Left ventricle myocardium inferior (tissue), 1 donor: ENCODE measurements at places on chromosomes 16 and 17. TPM values are rescaled to one million over a fixed set of nuclear protein-coding genes. Genes with fewer than 3 reads are reported as not detected.

DNA sequence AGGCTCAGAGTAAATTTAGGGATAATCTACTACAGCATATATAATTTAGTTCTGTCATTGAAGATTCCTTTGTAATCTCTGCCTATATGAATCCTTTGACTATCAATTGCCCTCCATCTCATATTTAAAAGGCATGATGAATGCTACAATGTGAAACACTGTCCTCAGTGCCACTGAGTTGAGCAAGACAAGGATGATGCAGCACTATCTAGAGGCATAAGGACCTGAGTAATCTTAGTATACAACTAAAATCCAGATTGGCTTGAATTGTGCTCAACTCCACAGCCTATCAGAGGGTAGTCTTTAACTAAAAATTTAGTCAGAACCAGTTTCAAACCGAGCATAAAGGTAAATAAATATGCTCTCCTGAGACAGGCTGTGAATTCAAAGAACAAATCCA, 11.6 kb upstream of the STRADA start:
- H3K36me3 ChIP-seq: peaks cover 99% of the 10 kb centered on the region
- no peaks in the 10 kb centered on the region for H3K27me3 ChIP-seq
- H3K27ac ChIP-seq: no peak overlapping the region
- DNase-seq: no peak
- H3K4me3 ChIP-seq: no peak overlapping the region

DNA sequence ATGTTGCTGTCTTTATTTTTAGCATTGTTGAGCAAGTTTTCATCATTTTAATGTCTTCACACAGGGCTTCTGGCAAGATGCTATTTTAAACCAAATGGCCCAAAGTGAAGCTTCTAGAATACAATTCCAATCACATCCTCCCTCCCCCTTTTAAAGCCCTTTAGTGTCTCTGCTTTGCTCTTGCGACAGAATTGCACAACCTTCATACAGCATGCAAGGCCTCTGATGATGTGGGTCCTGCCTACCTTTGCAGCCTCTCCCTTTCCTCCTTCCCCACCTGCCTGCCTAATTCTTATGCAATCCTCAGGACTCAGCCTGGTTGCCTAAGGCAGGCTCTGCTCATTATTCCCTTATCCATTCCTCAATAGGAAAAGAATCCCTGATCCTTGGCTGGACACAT, 381.7 kb downstream of the SLC39A11 start:
- no peak overlapping the region for H3K27ac ChIP-seq
- no peak overlapping the region for H3K4me3 ChIP-seq
- H3K4me1 ChIP-seq: no peaks in the 10 kb centered on the region
- DNase-seq: no peak

DNA sequence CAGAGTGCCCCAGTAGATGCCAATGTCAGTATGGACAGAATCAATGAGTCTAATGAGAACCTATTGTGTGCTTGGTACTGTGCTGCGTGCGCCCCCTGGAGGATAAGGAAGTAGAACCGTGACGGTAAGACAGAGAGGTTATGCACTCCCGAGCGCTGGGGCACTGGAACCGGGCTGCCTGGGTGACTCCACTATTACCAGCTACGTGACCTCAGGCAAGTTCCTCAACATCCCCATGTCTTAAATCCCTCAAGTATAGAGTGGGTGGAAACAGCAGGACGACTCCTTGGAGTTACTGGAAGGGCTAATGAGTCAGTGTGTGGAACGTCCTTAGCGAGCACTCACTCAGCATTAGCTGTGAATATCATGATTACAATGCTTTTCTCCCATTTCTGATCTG, 16.2 kb downstream of the CHST4 start:
- no peaks in the 10 kb centered on the region for H3K36me3 ChIP-seq
- H3K27ac ChIP-seq: no peak overlapping the region
- no peaks in the 10 kb centered on the region for H3K4me1 ChIP-seq
- H3K27me3 ChIP-seq: peaks cover 68% of the 10 kb centered on the region
- H3K4me3 ChIP-seq: no peak overlapping the region

GRCh38 chr16:13795131-13795530, 124.8 kb upstream of the ERCC4 start:
- H3K4me1 ChIP-seq: peaks cover 27% of the 10 kb centered on the region
- DNase-seq: no peak
- H3K27me3 ChIP-seq: peaks cover 8% of the 10 kb centered on the region
- peak overlapping the region; percentile 12 for H3K27ac ChIP-seq
- no peaks in the 10 kb centered on the region for H3K36me3 ChIP-seq

DNA sequence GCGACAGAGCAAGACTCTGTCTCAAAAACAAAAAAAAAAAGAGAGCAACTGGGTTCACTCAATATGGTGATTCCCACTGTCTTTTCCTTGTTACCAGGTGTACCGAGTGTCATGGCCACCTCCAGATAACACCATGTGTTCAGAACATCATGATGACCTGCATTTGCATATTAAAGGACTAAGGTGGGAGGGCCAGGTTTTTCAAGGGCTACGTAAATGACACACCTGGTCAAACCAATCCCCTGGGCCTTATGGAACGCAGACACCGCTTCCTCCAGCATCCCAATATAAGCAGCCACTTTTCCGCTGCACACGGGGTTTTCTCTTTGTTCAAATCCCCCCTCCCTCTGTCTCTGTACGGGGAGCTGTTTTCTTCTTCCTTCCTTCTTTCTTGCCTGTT, 29.3 kb downstream of the WSCD1 start:
- H3K27ac ChIP-seq: peak overlapping the region; percentile 83
- no peaks in the 10 kb centered on the region for H3K27me3 ChIP-seq
- no peak for DNase-seq
- H3K36me3 ChIP-seq: no peaks in the 10 kb centered on the region
- H3K4me1 ChIP-seq: peaks cover 33% of the 10 kb centered on the region

DNA sequence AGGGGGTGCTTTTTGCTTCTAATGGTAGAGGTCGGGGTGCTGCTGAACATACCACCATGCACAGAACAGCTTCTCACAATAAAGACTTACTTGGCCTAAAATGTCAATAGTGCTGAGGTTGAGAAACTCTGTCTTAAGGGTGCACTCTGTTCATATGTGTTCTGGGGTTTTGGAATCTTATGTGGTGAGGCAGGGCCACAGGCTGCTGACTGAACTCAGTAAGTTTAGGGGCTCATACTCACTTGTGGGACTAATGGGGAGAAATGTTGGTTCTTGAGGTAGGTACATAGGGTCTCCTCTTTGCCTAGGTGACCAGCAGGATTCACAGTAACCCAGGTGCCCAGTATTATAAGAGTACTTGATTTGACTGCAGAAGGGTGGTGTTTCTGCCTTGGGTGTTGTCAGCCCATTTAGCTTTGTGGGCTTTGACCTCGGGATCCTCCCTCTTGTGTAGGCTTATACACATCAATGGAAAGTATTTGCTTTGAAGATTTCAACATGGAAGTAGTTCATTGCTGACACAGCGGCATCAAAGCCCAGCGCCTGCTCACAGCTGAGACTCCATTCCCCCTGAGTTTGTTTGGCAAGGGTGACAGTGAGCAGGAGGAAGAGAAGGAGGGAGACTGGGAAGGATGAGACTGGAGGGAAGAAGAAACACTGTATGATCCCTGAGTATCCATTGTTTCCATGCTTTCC, 17.2 kb downstream of the SLC7A6 start:
- H3K27me3 ChIP-seq: no peaks in the 10 kb centered on the region
- H3K4me1 ChIP-seq: peaks cover 97% of the 10 kb centered on the region
- peak overlapping the region; percentile 87 for H3K27ac ChIP-seq
- DNase-seq: no peak
- peaks cover 19% of the 10 kb centered on the region for H3K36me3 ChIP-seq

DNA sequence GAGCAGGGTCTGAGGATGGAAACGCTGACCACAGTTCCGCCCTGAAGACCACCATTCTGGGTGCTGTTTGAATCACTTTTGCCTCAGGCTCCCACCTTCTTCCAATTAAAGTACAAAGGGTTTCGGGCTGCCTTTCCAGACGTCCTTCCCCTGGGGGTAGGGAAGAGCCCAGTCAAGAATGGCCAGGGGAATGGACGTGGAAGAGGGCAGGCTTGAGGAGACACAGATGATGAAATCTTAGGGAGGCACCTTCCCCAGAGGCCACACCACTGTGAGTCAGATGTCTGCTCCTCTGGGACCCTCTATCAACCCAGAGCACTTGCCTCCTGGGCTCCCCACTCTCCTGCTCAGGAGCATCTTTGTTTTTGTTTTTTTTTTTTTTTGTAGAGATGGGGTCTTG, 27.5 kb upstream of the MTSS2 start:
- H3K27ac ChIP-seq: no peak overlapping the region
- H3K36me3 ChIP-seq: no peaks in the 10 kb centered on the region
- H3K4me3 ChIP-seq: no peak overlapping the region
- no peaks in the 10 kb centered on the region for H3K27me3 ChIP-seq
- peaks cover 50% of the 10 kb centered on the region for H3K4me1 ChIP-seq

DNA sequence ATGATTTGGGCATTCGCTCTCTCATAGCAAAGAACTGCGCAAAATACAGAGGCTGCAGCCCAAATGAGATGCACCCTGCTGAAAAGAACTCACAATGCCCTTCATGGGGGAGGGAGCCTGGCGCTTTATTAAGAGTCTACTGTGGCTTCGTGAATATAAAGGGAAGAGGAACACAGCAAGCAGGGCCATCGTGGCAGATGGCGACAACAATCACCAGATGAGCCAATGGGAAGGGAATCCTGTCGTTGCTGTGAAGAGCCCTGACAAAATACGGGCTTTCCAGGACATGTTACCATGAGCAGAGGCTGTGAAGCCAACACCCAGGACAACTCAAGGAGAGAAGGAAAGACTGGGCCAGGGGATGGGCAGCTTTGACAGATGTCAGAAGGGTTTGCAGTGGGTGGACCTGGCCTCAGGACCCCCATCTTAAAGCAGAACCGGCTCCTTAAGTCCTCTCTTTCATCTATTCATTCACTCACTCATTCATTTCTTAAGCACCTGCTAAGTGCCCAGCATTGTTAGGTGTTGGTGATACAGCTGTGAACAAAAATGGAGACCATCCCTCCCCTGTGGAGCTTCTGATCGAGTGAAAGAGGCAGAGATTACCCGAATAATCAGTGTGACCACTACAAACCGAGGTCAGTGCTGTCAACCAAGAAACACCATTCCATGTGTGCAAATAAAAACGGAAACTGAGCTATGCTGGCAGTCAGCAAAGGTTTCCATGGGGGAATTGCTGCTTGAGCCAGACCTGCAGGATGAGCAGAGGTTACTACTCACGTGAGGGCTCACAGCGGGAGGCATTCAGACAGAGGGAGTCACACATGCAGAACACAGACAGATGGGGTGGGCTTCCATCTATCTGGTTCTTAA, 125.8 kb downstream of the DYNLRB2 start:
- no peaks in the 10 kb centered on the region for H3K36me3 ChIP-seq
- no peak overlapping the region for H3K27ac ChIP-seq
- H3K4me3 ChIP-seq: no peak overlapping the region
- no peak for DNase-seq

DNA sequence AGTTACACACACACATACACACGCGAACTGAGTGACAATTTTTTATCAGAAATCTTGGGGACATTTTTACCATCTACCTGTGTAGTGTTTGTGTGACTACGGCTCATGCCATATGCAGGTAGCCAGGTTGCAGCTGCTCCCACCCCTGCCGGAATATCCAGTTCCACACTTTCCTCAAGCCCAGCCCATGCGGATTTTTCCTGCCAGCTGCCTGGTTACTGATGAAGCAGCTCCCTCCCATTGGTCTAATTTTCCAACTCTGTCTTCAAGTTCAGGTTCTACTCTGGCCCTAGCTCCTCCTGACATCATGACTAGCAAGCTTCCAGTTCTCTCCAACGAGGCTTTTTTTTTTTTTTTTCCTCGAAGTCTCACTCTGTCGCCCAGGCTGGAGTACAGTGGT, 4.8 kb downstream of the GSG1L2 start:
- no peak for DNase-seq
- H3K4me3 ChIP-seq: no peak overlapping the region
- no peak overlapping the region for H3K27ac ChIP-seq
- H3K4me1 ChIP-seq: no peaks in the 10 kb centered on the region

DNA sequence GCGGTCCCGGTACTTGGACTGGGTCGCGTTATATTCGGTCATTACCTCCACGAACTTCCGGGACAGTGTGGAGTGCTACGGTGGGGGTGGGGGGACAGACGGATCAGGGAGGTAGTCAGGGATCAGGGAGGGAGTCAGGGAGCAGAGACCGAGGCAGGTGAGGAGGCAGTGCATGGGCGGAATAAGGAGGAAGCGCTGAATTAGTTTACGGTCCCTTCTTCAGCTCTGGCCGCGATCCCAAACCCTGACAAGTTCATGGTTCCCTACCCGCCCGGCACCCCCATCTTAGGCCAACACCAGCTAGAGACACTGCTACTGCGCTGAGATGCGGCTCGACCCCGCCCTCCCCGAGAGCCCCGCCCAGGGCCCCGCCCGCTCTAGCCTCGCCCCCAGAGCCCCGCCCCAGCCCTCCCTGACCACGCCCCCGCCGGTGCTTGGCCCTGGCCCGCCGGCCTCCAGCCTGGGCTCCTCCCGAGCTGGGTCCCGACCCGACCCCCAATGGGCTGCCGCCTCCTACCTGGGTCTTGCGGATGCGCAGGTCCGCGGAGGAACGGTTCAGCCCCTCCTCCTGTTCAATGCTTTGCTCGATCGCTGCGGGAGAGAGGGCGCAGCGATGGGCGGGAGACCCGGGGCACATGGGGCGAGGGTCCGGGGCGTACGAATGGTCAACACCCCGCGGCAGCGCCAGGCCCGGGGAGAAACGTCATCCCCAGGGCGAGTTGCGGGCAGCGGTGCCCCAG, 12.1 kb downstream of the HSD3B7 start:
- H3K4me1 ChIP-seq: peaks cover 25% of the 10 kb centered on the region
- H3K27ac ChIP-seq: peak overlapping the region; percentile 67
- no peaks in the 10 kb centered on the region for H3K27me3 ChIP-seq
- H3K36me3 ChIP-seq: no peaks in the 10 kb centered on the region

DNA sequence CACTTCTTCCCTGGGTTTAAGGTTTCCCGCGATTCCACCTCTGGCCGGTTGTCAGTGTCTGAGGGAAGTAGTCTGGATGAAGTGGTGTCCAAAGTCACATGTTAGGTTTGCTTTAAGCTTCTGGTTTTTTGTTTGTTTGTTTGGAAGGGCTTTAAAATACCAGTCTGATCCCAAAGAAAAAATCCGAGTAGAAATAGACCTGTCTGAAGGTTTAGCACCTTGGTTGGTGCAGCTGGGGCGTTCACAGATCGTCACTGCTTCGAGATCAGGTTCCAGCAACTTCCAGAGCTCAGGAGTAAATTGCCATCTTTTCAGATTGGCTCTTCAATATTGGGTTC, 567 bp downstream of the TMEM97 start:
- no peaks in the 10 kb centered on the region for H3K36me3 ChIP-seq
- no peak for DNase-seq
- peak overlapping the region; percentile 52 for H3K27ac ChIP-seq

- peaks cover 32% of the 10 kb centered on the region for H3K4me1 ChIP-seq
- no peak overlapping the region for H3K4me3 ChIP-seq
- no peaks in the 10 kb centered on the region for H3K36me3 ChIP-seq
- H3K27ac ChIP-seq: peak overlapping the region; percentile 57
- H3K27me3 ChIP-seq: peaks cover 10% of the 10 kb centered on the region
These were observed 23.6 kb downstream of the SEZ6 start for GRCh38 chr17:28982131-28982793.

- no peaks in the 10 kb centered on the region for H3K36me3 ChIP-seq
- DNase-seq: peak; percentile 63
- H3K27me3 ChIP-seq: peaks cover 44% of the 10 kb centered on the region
- peaks cover 71% of the 10 kb centered on the region for H3K4me1 ChIP-seq
- peak overlapping the region; percentile 33 for H3K4me3 ChIP-seq
- peak overlapping the region; percentile 90 for H3K27ac ChIP-seq
These were observed 6.6 kb downstream of the ABI3 start for GRCh38 chr17:49216953-49217650.

- no peaks in the 10 kb centered on the region for H3K36me3 ChIP-seq
- peaks cover 22% of the 10 kb centered on the region for H3K27me3 ChIP-seq
- no peak for DNase-seq
- H3K4me1 ChIP-seq: peaks cover 60% of the 10 kb centered on the region
These were observed 5.0 kb downstream of the KCNJ12 start for GRCh38 chr17:21381076-21381706.

The RASL10B gene
- 18.4 TPM for total RNA-seq

The GIT1 gene
- 31.9 TPM for total RNA-seq

The ADGRG3 gene
- 0.36 TPM for total RNA-seq

The TP53TG3C gene
- total RNA-seq: 0.58 TPM

The NPIPA3 gene
- total RNA-seq: 0.85 TPM

The SNX20 gene
- 0.69 TPM for total RNA-seq

The PLEKHG4 gene
- total RNA-seq: 1.1 TPM
